ENCODE measurements at places on chromosomes 13 and 19.

DNA sequence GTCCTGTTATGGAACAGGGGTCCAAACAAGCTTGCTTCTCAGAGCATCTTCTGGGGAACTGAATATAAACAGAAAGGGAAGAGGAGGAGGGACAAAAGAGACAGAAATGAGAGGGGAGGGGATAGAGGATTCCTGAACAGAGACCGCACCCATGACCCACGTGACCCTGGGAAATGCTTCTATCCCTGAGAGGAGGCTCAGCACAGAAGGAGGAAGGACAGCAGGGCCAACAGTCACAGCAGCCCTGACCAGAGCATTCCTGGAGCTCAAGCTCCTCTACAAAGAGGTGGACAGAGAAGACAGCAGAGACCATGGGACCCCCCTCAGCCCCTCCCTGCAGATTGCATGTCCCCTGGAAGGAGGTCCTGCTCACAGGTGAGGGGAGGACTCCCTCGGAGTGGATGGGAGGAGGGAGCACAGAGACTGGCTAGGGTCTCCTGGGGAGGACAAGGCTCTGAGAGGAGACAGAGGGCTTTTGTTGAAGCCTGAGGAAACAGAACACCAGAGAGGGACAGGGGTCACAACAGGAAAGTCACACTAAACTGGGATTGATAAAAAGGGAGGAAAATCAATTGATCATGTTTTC lies at the start of gene CEACAM6:
TSS of gene CEACAM6 (plus strand) at position 203 of the 586 bp plus-strand sequence. CDS start at position 312, 109 bp downstream.
- DNase-seq, result no peak

DNA sequence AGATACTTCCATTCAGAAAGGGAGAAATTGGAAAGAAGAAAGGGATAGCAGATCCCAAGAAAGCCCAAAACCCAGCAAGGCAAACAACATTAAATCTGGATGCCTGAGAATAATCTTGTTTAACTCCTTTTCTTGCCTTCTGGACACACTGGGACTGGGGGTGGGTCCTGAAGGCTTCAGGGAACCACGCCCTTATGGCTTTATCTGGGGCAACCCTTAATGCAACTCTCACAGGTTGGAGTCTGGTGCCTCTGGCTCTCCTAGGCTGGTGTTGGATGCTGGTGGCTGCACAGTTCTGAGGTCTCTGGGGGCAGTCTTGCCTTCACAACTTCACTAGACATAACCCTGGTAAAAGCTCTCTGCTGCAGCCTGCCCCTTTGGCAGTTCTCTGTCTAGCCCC lies 27.9 kb downstream of the PAN3 start:
- no peak for DNase-seq

DNA sequence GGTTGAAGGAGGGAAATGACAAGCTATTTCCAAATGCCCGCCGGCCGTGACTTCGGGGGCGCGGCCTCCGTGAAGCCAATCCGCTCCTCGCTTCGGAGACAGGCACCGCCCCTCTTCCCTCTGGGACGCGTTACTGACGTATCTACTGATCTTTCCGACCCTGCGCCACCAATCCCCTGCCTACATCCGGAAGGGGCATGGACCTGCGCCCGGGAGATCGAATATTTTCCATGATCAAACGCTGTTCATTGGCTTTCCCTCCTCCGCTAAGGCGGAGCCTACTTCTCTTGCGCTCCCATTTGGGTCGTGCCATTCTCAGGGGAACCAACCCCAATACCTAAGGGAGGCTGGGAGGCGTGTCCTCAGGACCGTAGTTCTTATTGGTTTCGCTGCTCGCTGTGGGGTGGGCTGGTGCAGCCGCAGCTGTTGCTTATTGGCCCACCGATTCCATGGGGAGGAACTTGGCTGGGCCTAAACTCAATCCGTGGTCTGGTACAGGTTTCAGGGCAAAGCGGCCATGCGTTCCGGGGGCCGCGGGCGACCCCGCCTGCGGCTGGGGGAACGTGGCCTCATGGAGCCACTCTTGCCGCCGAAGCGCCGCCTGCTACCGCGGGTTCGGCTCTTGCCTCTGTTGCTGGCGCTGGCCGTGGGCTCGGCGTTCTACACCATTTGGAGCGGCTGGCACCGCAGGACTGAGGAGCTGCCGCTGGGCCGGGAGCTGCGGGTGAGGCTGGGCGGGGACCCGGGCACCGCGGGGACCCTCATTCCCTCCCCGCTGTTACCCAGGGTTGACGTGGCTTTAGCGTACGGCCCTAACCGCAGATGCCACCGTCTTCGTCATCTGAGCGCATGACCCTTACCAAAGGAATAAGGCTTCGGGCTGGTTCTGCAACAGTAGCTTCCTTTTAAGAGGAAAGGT lies at the start of gene QPCTL:
TSS of gene QPCTL (plus strand) at position 480 of the 919 bp plus-strand sequence. CDS start at position 518, 38 bp downstream.
- peak; percentile 95 for DNase-seq

GRCh38 chr19:48646722-48647216 lies 782 bp upstream of the CA11 start:
- no peak for DNase-seq

DNA sequence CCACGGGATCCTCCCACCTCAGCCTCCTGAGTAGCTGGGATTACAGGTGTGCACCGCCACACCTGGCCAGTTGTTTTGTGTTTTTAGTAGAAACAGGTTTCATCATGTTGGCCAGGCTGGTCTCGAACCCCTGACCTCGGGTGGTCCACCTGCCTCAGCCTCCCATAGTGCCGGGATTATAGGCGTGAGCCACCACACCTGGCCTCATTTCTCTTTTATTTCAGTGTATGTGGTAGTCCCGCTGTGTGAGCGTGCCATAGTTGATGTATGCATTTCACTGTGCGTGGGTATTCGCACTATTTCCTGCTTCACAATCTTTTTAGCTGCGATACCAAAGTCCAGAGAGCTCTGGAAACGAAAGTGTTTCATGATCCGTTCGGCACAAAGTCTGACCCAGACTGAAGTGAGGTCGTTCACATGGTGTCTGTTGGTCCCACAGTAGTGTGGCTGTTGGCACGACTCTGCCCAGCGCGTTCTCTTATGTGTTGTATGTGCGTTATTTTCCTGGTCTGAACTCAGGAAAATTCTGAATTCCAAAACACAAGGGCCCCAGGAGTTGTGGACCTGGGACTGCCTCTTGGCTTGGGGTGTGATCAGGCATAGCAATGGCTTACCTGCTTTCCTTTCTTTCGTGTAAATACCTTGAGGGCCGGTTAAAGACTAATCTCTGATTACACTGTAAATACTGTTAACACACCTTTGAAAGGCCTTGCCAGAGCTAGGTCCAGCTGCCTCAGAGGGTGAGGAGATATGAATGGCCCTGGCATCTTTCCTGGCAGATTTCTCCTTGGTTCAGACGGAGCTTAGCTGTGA lies 8.6 kb downstream of the EPN1 start:
- no peak for DNase-seq
